ENCODE measurements at places on chromosomes 4 and X. TPM values are rescaled to one million over a fixed set of nuclear protein-coding genes. Genes with fewer than 3 reads are reported as not detected.

The KLHL2 gene
- 8.4 TPM for total RNA-seq

GRCh38 chrX:131279617-131280016, 9.5 kb downstream of the IGSF1 start:
- no peaks in the 10 kb centered on the region for H3K27me3 ChIP-seq
- H3K4me3 ChIP-seq, result no peak overlapping the region
- no peaks in the 10 kb centered on the region for H3K4me1 ChIP-seq

GRCh38 chr4:166165829-166166420, 292.9 kb downstream of the TLL1 start:
- H3K36me3 ChIP-seq, result no peaks in the 10 kb centered on the region
- no peak overlapping the region for H3K4me3 ChIP-seq
- no peaks in the 10 kb centered on the region for H3K4me1 ChIP-seq
- H3K27me3 ChIP-seq, result peaks cover 28% of the 10 kb centered on the region
- H3K27ac ChIP-seq, result no peak overlapping the region

DNA sequence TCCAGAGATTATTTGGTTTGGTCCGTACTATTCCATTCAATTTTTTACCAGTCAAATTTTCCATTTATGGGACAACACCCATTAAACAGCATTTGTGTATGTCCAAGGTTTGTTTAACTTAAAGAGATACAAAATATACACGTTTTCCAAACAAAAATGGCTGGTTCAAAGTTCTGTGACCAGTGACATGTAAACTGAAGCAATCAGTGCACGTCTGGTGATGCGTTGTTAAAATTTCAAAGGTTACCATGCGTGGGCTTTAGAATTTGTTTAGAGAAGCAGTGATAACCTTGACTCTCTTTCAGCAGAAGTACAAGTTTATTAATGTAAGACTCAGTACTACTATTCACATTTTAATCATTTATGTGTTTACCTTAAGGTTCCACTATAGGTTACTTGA, 25.2 kb upstream of the ALB start:
- no peaks in the 10 kb centered on the region for H3K36me3 ChIP-seq
- no peak for DNase-seq
- no peaks in the 10 kb centered on the region for H3K4me1 ChIP-seq
- H3K27me3 ChIP-seq, result no peaks in the 10 kb centered on the region
- no peak overlapping the region for H3K27ac ChIP-seq

The TEX11 gene
- total RNA-seq, result not detected

DNA sequence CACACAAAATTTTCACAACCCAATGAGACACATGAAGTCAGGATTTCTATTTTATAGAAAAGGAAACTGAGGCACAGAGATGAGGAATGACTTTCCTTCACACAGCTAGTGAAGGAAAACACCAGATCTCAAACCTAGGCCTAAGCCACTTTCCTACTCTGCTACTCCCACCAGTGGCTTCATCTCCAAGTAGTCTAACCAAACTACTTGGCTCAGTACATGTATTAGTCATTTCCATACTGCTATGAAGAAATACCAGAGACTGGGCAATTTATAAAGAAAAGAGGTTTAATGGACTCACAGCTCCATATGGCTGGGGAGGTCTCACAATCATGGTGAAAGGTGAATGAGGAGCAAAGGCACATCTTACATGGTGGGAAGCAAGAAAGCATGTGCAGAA, 196.6 kb downstream of the EVC2 start:
- no peak for DNase-seq
- H3K36me3 ChIP-seq, result no peaks in the 10 kb centered on the region
- no peak overlapping the region for H3K4me3 ChIP-seq
- H3K27ac ChIP-seq, result no peak overlapping the region
- no peaks in the 10 kb centered on the region for H3K27me3 ChIP-seq

The ETDA gene
- total RNA-seq, result not detected

The CT45A2 gene
- total RNA-seq, result not detected

DNA sequence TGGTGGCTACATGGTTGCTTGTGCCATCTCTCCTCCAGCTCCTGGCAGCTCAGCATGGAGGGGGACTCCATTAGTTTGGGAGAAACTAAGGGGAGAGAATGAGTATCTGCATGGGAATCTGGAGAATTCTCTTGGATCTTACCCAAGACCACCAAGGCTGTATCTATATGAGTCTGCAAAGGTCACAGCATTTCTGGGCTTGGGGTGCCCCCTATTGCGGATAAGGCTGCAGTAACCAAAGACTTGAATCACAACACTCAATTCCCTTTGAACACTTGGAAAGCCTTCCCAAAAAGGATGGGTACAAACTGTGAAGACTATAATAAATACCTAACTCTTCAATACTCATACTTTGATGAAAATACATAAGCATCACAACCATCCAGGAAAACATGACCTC, 623.5 kb upstream of the NR3C2 start:
- DNase-seq, result no peak
- no peaks in the 10 kb centered on the region for H3K4me1 ChIP-seq

The EDNRA gene
- total RNA-seq, result 10.0 TPM

DNA sequence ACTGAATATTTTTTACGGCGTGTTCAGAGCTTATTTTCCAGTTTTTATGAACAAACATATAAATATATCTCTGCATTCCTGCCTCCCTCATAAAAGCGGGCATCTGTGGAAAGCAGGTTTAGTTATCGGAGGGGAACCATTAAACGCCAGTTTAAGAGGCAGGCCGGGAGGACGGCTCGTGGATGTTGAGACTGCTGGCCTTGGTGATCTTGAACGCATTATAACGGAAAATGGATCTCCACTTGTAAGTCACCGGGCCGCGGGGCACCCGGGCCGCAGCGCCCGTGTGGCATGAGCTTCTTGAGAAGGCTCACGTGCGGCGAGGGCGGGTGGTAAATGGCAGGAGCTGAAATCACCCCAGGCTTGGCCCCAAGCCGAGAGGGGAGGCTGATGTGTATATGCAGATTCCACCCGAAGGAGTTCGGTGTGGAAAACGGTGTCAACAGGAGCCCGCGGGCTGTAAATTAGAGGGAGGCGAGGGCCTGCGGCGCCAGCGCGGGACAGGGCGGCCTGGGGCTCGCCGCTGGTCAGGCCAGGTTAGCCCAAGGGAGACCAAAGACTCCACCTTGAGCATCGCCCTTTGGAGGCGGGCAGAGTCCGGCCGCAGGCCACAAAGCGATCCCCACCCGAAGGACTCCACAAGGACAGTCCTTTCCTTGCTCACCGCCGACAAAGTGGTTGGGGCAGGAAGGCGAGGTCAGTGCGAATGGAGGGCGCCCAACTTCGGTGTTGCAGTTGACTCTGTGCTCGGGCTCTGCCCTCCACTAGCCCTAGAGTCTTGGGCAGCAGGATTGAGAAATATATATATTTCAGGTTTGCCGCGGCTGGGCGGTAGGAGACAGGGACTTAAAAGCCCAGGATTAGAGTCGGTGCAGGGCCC, 1.3 kb upstream of the HAND2 start:
- peak; percentile 62 for DNase-seq
- peak overlapping the region; percentile 96 for H3K27ac ChIP-seq
- peaks cover 16% of the 10 kb centered on the region for H3K36me3 ChIP-seq
- peaks cover 44% of the 10 kb centered on the region for H3K4me1 ChIP-seq

- no peak for DNase-seq
- H3K27ac ChIP-seq, result peak overlapping the region; percentile 67
- no peaks in the 10 kb centered on the region for H3K4me1 ChIP-seq
These were observed 104.7 kb upstream of the EGFL6 start for GRCh38 chrX:13464599-13465275.

DNA sequence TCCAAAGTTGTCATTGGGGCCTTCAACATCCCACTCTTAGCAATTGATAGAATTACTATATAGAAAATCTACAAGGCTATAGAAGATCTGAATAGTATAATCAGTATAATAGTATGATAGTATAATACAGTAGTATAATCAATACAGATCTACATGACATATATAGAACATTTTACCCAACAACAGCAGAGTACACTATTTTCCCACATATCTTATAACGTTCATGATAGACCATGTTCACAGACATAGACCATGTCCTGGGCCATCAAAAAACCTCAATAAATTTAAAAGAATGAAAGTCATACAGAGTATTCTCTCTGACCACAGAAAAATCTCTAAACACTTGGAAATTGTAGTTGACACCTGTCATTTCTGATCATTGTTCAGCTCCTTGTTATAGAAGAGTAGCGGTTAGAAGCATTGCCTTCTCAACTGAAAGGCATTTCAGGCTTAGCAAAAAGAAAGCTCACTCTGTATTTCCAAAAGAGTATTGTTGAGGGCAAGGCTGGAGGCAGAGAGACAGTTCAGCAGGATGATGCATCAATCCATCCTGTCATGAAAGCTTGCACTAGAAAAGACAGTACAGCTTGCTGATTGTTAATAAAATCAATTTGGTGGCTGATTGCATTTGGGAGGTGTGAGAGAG, 38.8 kb upstream of the ARMCX5 start:
- H3K27ac ChIP-seq, result no peak overlapping the region
- DNase-seq, result no peak
- no peaks in the 10 kb centered on the region for H3K36me3 ChIP-seq
- no peaks in the 10 kb centered on the region for H3K27me3 ChIP-seq
- no peak overlapping the region for H3K4me3 ChIP-seq

DNA sequence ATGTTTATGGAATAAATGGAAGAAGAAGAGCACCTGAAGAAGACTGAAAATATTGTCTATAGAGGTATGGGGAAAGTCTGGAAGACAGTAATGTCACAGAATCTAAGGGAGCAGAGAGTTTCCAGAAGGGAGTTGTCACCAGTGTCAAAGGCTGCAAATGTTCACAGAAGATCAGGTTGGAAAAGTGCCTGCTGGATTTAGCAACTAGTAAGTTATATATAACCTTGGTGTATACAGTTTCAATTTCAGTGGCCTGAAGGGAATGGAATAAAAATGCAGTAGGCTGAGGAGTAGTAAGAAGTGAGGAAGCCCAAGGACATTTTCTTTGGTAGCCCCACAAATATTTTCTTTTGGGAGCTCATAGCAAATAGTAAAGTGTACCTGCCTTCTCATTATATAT, 107.2 kb downstream of the SATL1 start:
- no peaks in the 10 kb centered on the region for H3K36me3 ChIP-seq
- DNase-seq, result no peak
- H3K27ac ChIP-seq, result no peak overlapping the region

GRCh38 chr4:16111533-16111932, 27.7 kb upstream of the PROM1 start:
- peaks cover 11% of the 10 kb centered on the region for H3K4me1 ChIP-seq
- H3K27ac ChIP-seq, result no peak overlapping the region
- no peak for DNase-seq
- no peak overlapping the region for H3K4me3 ChIP-seq

The SAGE1 gene
- not detected for total RNA-seq

DNA sequence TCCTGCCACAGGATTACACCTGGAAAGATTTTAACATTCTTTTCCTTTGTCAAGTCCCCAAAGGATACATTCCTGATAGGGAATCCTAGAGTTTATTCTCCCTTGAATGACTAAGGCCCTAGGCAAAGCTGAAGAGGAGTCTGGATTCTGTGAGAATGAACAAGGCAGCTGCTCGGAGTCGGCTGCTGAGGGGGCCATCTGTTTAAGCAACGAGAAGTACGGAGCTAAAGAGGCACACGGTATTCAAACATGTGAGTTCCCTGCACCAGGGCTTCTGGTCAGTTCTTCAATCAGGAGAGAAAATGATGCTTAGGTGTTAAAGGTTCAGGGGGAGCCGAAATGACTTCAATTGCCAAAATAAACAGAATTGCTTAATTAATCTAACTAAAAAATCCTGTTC, 97.6 kb downstream of the MGST2 start:
- no peaks in the 10 kb centered on the region for H3K27me3 ChIP-seq
- H3K36me3 ChIP-seq, result no peaks in the 10 kb centered on the region
- peak overlapping the region; percentile 55 for H3K4me3 ChIP-seq

GRCh38 chr4:186725469-186726425, 2.1 kb upstream of the FAT1 start:
- H3K4me1 ChIP-seq, result peaks cover 54% of the 10 kb centered on the region
- H3K36me3 ChIP-seq, result no peaks in the 10 kb centered on the region
- peak; percentile 81 for DNase-seq
- H3K27me3 ChIP-seq, result peaks cover 59% of the 10 kb centered on the region
- peak overlapping the region; percentile 92 for H3K4me3 ChIP-seq

The SPANXD gene
- not detected for total RNA-seq

DNA sequence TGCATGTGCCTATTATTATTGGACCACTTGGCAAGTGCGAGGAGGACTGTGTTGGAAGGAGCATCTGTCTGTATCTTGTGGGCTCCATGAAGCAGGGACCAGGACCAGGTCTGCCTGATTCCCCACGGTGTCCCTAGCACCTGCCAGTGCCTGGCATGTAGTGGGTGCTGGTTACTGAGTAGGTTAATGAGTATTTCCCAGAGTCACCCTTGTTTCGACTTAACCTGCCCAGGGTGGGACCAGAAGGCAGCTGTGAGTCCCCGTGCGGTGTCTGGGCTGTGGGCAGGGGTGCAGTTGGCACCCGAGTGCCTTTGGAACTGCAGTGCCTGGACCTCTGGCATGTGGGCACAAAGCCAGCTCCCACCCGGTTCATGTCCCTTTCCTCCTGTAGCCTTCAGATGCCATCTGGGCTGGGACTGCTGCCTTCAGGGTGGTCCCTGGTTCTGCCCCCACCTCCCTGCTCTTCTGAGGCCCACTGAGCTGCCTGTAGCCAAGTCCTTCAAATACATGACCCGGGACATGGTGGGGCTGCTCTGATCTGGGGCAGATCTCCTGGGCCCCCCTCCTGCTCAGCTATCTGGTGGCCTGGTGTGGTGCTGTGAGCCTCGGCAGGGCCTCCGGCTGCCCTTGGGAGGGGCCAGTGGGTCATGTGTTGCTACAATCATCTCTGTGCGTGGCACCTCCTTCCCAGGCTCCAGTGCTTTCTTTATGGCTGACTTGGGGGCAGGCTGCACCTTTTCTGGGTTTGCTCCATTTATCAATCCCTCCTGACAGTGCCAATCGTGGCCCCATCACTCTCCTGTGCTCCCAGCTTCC, 53.0 kb upstream of the SORCS2 start:
- H3K4me1 ChIP-seq, result peaks cover 11% of the 10 kb centered on the region
- H3K27me3 ChIP-seq, result peaks cover 8% of the 10 kb centered on the region
- no peak overlapping the region for H3K27ac ChIP-seq
- no peak overlapping the region for H3K4me3 ChIP-seq

DNA sequence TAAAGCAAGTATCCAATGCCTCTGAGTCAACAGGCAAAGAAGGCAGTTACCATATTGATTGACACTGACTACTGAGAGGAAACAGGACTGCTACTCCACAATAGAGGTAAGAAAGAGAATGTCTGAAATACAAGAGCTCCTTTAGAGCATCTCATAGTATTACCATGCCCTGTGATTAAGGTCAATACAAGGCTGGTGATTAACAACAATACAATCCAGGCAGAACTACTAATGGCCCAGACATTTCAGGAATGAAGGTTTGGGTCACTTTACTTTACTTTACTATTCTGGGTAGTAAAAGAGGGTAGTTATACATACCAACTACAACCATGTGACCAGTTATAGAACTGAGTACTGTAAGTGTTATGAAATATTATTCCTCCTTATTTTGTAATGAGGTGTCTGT, 44.5 kb downstream of the BRWD3 start:
- no peak for DNase-seq
- H3K36me3 ChIP-seq, result no peaks in the 10 kb centered on the region
- no peaks in the 10 kb centered on the region for H3K4me1 ChIP-seq
- H3K27ac ChIP-seq, result no peak overlapping the region

The CENPI gene
- total RNA-seq, result 0.27 TPM

Measured in left ventricle myocardium inferior (tissue), 1 donor.